ENCODE measurements at places on chromosomes 12 and 14.

DNA sequence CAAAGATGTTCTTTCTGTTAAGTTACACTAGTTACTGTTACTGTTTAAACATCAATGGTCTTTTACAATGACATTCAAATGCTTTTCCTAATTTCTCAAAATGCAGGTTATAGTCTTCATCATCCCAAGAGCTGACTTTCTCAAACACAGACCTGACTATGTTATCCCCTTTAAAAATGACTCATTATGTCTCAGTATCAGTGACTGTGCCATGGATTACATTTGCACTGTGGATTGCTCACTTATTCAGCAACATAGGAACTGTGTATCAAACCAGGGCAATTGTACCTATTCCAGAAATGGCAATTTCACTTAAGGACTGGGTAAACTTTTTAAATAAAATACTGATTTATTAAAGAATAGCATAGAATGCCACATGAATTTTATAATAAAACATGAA, 630.2 kb upstream of the NOVA1 start:
- DNase-seq = no peak

- DNase-seq = no peak
Measured at GRCh38 chr14:105313381-105314286, 914 bp upstream of the PACS2 start.

- no peak for DNase-seq
Measured at GRCh38 chr12:96471368-96472050, 17.9 kb upstream of the CFAP54 start.

GRCh38 chr12:102629262-102629888, 149.0 kb upstream of the IGF1 start:
- DNase-seq = no peak

DNA sequence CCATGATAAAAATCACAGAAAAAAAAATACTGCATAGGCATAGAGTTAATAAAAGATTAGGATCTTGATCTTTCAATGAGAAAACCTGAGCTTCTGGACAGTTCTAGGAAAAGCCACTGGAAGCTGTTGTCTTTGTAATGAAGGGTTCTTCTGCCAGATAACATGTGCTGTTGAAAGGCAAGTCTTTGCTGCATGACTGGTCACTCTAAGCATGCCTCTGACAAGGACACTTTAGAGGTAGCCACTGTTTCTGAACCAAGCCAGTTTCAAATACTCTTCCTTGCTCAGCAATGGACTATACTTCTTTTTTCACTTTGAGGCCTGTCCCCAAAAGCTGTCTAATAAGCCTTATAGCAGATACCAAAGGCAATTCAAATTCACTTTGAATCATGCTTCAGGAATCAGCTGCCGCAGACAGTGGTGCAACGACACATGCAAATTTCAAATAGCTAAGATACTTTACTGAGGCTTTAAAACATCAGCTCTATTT, 70.2 kb downstream of the BTG1 start:
- DNase-seq = no peak

GRCh38 chr12:75953312-75953906, 78.2 kb downstream of the PHLDA1 start:
- DNase-seq = no peak

- DNase-seq = peak; percentile 77
Measured at GRCh38 chr14:69354383-69355153, 43.5 kb downstream of the ERH start.

GRCh38 chr12:107684990-107685359, 624 bp upstream of the PWP1 start:
- no peak for DNase-seq

- no peak for DNase-seq
Measured at GRCh38 chr12:130649101-130650045, 66.7 kb downstream of the RIMBP2 start.

DNA sequence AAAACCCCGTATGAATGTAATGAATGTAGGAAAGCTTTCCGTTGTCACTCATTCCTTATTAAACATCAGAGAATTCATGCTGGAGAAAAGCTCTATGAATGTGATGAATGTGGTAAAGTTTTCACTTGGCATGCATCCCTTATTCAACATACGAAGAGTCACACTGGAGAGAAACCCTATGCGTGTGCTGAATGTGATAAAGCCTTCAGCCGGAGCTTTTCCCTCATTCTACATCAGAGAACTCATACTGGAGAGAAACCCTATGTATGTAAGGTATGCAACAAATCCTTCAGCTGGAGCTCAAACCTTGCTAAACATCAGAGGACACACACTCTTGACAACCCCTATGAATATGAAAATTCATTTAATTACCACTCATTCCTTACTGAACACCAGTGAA, 23.8 kb downstream of the ZNF891 start:
- no peak for DNase-seq

- DNase-seq = no peak
Measured at GRCh38 chr12:29146196-29146595, 2.9 kb upstream of the FAR2 start.

DNA sequence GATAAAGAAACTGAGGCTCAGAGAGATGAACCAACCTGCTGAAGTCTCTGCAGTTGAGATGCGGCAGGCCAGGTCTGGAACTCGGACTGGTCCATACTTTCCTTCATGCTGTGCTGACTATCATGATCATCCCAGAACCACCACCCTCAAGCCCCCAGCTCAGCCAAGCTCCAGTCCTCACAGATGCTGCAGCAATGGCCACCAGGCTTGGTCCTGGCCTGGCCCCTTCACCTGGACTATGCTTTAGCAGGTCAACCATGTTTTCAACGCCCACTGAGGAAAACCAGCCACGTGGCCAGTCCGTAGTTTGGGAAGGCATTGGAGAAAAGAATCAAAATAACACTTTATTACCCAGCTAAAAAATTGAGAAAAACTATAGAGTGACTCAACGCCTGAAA, 1.4 kb downstream of the GPR68 start:
- no peak for DNase-seq

DNA sequence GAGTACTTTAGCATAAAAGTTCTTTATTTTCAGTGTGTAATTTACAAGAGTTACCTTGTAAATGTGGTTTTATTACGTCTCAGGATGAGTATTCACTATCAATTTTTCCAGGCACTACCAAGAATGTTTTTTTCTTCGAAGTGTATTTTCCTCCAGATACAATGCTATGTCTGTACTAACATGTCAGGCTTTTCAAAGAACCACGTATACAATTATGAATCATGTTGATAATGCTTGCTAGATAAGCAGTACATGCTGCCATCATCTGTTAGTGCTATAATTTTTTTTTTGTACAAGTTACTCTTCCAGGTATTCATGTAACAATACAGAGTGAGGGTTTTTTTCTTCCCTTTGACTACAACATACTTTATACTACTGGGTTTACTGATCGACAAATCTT, 5.6 kb upstream of the KANSL2 start:
- no peak for DNase-seq

DNA sequence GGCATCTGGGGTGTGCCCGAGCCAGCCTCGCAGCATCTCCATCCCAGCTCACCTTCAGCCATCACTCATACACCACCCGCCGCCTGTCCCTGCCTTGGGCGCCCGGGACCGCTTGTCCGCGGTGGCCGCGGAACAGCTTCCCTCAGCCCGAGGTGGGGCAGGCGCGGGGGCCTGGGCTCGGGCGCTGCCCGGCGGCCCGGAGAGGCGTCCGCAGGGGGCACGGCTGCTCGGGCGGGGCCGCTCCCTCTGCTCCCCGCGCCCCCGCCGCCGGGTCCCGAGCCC, 430 bp downstream of the SLC41A2 start:
- peak; percentile 17 for DNase-seq

GRCh38 chr12:2306012-2306411, 253.2 kb downstream of the CACNA1C start:
- DNase-seq = no peak

DNA sequence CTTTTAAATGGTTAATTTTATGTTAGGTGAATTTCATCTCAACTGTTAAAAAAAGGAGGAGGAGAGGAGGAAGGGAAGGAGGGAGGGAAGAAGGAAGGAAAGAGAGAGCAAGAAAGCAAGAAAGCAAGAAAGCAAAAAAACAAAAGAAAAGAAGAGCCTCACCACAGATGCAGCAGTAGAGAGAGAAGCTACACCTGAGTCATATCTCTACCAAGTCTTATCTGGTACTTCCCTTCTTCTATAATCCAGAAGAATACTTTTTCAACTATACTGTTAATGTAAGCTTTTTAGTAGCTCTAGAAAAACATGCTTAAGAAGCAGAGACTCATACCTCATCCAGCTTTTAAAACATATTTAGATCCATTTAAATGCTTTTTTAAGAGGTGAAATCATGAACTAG, 5.6 kb upstream of the IL26 start:
- DNase-seq = peak; percentile 43

GRCh38 chr12:98243190-98243589, 272.2 kb upstream of the TMPO start:
- DNase-seq = no peak

- no peak for DNase-seq
Measured at GRCh38 chr14:71355324-71356201, 448.3 kb downstream of the PCNX1 start.

DNA sequence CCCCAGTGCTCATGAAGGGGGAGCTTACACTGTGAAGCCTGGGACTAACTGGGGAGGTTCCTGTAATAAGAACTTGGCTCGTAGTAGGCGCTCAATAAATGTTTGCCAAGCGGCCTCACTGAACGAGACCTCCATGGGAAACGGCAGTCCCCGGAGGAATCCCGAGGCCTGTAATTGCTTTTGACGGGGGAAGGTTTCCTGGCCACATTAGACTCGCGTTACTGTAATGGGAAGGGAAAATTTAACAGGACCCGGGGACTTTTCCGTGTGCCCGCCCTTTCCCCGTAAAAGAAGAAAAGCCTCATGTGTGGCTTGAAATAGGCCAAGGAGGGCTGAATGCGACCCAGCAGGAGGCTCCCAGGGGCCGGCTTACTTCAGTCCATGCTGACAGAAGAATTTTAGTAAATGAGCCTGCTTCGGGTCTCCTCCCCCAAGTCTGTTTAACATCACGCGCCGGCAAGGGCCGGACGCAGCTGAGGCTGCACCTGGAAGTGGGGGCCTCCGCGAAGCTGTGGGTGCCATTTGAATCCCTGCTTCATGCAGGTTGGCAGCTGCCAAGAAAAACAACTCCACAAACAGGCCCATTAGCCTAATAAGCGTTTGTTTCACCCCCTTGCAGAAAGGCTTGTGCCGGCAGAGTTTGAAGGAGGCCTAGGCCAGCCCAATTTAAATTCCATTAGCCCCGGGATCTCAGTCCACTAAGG, 39.8 kb upstream of the PWP1 start:
- no peak for DNase-seq

DNA sequence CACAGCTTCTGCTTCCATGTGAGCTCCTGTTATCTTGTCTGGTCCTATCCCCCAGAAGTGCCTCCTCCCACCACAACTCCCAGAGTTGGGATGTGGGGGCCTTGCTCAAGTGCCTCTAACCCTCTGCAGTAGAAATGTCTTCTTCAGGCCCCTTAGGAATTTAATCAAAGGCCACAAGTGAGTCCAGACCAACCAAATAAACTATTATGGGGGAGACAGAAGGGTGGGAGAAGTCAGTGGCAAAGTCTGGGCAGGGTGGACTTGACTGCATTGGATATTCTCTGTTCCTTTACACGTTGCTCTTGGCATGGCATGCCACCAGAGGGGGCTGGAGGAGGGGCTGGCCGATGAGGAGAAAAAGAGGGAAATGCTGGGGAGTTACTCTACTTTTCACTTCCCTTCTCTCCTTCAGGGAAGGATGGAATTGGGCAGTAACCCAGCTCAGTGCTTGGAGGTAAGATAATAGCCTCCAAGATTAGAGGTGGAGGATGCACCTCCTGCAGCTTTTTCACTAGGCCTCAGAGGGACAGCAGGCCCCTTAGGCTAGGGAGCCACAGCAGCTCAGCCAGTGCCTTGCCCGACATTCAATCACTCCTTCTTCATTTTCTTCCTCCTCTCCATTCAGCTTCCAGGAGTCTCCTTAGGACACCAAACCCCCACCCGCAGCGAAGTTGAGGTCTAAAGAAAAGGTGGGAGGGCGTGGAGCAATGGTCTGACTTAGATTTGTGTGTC, 1.2 kb upstream of the AP1G2 start:
- DNase-seq = no peak

- no peak for DNase-seq
Measured at GRCh38 chr14:44385906-44386305, 121.2 kb downstream of the FSCB start.

GRCh38 chr12:107992870-107993451, 136.1 kb upstream of the WSCD2 start:
- DNase-seq = peak; percentile 28

DNA sequence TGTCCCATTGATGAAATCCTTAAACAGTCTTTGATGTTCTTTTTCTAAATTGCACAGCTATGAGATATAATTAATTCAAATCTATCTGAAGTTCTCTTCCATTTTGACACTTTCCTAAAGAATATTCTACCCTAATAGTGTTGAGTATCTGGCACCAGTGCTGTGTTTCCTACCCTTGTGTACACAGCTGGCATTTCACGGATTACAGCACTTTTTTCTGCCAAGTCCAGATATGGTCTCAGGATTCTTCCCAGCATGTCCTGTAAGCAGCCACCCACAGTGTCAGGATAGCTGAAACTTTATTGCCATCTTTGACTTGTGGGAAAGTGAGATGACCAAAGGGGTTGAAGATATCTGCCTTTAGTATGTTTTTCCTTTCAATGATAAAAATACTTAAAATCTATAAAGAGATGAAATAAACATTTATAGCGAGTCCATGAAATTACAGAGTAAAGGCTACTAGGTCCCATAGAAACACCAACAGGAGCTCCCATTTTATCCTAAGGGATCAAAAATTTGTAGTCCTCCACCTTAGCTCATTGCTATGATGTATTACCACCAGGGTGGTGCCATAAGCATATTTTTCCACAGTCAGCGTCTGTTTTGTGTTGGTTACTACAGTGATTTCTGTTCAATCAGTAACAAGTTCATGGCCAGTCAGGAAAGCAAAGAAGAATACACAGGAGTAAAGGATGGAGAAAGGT, 96.7 kb downstream of the TRHDE start:
- DNase-seq = no peak

- no peak for DNase-seq
Measured at GRCh38 chr12:234891-235415, 21.0 kb upstream of the SLC6A12 start.

- DNase-seq = no peak
Measured at GRCh38 chr12:117459229-117459628, 97.8 kb upstream of the NOS1 start.

DNA sequence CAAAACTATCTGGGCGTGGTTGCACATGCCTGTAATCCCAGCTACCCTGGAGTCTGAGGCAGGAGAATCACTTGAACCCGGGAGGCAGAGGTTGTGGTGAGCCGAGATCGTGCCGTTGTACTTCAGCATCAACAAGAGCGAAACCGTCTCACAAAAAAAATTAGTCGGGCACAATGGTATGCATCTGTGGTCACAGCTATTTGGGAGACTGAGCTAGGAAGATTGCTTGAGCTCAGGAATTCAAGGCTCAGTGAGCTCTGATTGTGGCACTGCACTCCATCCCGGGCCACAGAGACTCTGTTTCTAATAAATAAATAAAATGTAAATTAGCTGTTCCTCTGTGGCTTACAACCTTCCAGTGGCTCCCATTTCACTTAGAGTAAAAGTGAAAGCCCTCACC, 28.0 kb downstream of the RCOR1 start:
- no peak for DNase-seq

Data from activated CD4-positive, alpha-beta T cell treated with anti-CD3 and anti-CD28 coated beads, Interleukin-2, Interleukin-4, amounts not matched to agents 100 ng/mL and 50 ng/mL, durations not matched to agents 16 hours and 8 hours (primary cell).